ENCODE measurements at places on chromosomes 1 and 21.
A peak's percentile ranks its signal among the peaks of the same experiment; 100 is the strongest.

DNA sequence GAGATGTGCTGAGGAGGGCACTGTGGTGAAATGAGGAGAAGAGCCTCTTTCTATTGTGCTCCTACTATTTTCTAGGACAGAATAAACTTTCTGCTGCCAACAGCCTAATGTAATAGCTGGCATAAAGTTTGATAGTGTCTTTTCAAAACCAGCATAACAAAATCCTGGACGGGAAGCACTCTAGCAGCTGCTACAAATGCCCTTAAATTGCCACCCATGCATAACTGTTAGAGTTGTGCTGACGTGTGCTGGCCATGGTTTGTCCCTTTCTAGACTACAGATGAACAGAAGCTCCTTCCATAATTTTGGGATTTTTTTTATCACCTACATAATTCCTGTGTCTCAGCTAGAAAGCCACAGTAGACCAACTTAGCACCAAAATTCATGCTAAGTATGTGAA lies 88.5 kb upstream of the DEPDC1 start:
- no peak for DNase-seq

- DNase-seq, result no peak
These were observed 52.7 kb upstream of the ADARB1 start for GRCh38 chr21:45021428-45022347.

DNA sequence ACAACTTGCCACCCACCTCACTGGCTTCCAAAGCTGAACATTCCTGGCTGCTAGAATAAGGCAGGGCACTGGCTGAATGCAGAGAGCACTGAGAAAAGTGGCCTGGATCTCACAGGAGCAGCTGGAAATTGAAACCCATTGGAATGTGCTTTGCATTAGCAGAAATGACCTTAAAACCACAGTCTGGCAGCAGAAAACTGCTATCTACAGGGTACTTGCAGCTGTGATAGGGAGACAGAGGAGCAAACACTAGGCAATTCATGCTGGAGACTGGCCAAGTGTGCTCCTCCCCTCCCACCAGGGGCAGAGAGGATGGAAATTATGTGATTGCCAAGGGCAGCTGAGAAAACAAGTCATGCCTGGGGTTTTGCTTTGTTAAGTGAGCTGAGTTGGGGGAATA lies 47.2 kb downstream of the HSD3B1 start:
- peak; percentile 65 for DNase-seq

DNA sequence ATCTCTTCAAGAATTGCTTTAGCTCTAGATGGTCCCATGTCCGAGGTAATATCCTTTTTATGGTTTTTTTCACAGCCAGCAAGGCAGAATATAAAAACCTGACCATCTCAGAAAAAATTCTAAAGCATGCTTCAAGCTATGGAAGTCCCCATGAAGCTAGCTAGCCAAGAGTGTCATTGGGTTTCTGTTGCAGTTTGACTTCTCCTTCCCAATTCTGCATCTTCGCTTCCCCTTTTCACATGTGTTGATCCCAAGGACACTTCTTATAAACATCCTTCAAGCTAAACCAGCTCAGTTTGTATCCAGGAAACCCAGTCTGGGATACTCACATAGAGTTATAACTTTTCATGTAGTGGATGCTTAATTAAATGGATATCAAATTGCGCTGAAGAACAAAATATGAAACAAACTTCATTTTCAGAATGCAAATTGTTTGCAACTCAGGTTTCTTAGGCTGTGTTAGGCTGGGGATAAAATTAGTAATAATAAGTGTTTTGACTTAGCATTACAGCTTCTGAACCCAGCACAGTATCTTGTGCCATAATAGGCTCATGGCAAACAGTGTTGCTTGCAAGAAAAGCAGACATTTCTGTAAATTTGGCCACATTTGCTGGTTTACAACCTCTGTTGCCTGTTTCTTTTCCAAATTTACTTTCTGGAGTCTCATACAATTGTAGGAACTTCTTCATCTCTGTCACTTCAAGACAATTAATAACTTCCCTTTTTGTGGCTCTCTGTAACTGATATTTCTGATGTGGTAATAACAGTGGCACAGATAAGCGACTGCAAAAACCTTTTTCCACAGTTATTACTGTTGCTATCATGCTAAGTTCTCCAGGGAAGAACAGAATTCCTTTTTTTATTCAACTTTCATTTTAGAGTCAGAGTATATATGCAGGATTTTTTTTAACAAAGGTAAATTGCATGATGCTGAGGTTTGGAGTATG lies 53.2 kb downstream of the NCAM2 start:
- no peak for DNase-seq
